ENCODE measurements at places on chromosomes 6 and 20.

DNA sequence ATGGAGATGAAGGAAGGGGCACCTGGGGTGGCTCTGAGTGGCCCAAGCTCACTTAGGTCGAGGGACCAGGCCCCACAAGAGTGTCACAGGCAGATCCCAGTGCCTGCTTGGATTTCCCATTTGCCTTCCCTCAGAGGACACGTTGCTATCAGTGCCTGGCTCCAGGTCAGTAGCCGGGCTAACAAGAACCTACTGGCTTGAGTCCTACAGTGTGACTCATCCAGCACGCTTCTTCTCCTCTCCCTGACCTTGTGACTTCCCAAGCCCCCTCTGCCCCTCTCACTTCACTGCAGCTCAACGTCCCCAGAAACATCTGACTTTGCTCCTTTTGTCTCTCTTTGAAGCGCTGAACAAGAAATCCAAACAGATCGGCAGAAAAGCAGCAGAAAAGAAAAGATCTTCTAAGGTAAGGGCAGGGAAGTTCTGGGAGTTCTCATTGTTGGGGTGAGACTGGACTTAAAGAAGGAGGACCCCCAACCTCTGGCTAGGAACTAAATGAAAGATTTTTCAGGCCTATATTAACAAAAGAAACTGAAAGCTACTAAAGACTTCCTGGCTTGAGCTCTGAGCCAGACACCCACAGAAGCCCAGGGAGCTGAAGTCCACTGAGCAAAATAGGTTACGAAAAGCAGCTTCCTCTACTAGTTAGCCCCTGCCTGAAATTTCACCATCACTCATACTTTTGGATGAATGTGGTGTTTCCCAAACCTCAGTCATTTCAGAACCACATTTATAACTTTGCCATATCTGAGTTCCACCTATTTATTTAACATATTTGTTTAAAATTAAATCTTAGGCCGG, 21.5 kb downstream of the ASIP start:
- peak; percentile 42 for ATAC-seq

DNA sequence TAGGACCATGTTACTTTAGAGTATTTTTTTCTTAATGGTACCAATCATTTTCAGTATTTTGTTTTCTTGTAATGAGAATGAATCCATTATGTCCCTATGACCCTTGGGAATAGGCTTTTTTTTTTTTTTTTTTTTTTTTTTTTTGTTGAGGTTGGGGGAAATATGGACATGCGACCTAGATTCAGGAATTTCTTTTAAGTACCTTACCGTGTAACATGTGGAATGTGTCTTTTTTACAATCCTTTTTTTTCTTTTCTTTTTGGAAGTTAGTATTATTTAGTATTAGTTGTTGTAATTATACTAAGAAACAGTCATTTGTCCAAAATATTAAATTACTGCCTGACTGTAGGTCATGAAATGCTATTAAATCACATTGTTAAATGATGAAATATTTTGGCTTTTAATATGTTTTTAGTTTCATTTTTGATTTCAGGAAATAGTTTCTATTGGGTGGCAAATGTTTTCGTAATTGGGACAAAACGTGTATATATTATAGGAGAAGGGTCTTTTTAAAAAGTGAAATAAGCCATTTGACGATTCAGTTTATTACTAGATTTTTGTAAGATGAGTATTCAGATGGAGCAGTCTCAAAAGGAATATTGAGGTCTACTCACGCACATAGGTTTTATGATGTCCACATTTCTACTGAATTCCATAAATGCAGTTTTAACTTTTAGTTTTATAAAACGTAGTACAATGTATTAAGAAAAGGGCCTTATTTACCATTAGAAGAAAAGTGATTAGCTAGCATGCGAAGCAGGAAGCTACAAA, 4.9 kb downstream of the ARID1B start:
- no peak for ATAC-seq

- no peak for ATAC-seq
These were observed 477.1 kb upstream of the EYS start for GRCh38 chr6:66184091-66184490.

DNA sequence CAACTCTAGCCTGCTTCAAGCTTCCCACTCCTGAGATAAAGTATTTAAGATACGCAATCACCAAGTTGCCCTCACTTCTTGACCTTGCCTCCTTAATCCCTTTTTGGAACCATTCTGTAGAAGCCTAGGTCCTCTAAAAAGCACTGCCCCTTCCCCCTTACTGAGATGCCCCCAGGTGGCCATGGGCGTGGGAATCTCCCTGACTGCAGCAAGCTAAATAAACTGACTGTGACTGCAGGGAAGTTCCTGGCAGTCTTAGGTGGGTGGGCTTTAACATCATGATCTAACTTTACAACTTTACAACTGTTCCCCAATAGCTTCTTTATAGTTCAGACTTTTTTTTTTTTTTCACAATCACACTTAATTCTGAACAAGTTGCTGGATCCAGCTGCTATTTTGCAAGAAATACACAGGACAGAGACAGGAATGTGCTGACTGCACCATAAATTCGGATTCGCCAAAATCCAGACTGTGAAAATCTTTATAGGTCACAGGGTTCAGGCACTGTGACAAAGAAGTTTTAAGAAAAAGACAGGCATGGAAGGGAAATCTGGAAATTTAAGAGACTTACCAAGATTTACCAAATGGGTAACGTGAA, 344.2 kb upstream of the SULF2 start:
- ATAC-seq, result no peak

DNA sequence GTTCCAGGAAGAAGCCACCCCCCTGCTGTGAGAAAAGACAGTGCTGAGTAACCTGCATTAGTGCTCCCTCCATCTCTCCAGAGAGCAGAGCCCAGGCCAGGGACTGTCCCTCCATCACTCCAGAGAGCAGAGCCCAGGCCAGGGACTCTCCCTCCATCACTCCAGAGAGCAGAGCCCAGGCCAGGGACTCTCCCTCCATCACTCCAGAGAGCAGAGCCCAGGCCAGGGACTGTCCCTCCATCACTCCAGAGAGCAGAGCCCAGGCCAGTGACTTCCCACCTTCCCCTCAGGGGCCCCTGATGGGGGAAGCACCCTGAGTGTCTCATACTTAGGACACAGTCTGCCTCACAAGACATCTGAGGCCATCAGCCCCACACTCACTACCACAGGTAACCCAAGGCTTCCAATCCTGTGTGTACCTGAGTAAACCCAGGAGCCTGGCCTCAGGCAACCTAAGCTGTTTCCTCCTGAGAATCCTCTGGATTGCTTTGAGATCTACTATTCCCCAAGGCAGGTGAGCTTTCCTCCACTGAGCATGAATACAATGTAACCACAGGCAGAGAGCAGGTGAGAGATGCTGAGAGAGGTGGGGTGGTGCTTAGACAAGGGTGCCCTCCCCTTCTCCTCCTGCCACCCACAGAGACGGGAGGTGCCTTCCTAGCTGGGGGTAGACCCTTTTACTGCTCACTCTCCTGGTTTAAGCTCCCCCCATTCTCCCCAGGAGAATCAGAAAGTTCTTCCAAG, 4.9 kb downstream of the TBXT start:
- ATAC-seq, result no peak

DNA sequence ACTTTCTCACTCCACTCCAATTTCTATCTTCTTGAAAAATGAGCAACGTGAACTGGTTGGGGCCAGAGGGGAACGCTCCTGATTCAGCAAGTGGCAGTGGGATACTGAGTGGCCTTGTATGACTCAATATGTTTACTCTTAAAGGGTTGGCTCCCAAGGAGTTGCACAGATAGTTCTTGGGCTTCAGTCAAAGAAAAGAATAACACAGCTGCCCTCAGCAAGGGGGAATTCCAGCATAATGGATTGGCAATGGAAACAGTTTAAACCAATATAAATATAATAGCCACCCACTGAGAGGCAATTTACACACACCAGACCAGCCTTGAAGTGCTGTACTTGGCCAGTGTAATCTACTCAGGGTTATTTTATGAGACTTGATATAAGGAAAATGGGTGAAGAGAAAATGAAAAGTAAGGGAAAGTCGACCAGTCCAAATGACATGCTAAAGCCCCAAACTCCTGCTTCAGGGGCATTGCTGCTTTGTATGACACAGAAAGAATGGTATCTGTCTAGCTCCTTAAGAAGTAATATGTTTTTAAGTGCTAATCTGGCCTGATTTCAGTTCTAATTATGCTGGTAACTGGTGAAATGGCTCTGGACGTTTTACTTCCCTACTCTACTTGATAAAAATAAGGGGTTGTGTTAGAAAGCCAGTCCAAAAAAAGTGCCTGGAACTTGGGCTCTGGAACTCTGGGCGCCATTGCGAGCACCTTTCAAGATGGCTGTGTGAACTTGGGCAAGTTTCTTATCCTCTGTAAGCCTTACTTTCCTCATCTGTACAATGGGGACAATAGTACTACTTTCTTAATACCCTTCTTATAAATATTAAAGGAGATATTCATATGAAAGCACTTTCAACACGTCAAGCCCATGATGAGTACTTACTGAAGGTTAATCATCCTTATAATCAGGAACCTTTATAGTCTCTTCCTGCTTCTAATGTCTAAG, 712.9 kb upstream of the MAP3K7 start:
- ATAC-seq, result no peak

DNA sequence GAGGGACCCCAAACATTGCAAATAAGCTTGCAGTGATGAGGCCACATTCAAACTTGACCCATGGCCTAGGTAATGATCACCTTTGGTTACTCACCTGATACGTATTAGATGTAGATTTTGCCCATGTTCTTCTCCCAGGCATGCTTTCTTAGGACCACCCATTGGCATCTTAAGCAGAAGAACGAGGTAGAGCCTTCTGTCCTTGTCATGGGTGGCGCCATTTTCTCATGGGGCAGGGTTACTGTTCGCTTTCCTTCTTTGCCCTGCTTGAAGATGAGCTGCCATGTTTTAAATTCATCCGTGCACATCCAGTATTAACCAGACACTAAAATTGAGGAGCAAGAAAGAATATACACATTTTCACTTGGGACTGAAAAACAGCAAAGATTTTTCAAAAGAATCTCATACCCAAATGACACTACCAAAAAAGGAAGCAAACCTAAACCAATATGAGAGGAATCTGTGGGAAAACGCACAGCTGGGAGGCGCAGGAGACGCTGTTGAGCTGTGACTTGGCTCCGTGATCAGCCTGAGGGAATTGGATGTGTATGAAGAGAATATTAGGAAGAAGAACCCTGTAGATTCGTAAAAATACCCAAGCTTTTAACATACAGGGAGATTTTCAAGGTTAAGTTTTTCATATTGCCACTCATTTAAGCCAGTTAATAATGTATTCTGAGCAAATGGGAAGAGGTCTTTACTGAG, 36.6 kb downstream of the GMPR start:
- ATAC-seq, result no peak

DNA sequence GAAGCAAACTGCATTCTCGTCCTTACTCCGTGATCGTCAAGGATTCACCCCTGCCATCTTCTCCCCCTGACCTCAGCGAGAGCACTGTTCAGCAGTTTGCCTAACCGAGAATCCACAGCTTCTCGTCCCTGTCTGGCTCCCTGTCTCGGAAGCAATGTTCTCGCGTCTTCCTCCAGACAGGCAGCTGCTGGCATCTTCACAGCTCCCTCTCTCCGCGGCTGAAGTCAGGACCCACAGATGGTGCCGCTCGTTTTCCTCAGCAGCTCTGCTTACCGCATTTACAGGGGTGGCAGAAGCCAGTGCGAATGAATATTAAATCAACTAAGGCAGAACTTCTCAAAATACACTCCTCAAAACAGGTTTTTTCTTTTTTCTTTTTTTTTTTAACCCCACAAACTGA, 18.9 kb upstream of the SLC22A2 start:
- no peak for ATAC-seq

GRCh38 chr6:64732888-64733287, 974.1 kb downstream of the EYS start:
- ATAC-seq, result no peak

DNA sequence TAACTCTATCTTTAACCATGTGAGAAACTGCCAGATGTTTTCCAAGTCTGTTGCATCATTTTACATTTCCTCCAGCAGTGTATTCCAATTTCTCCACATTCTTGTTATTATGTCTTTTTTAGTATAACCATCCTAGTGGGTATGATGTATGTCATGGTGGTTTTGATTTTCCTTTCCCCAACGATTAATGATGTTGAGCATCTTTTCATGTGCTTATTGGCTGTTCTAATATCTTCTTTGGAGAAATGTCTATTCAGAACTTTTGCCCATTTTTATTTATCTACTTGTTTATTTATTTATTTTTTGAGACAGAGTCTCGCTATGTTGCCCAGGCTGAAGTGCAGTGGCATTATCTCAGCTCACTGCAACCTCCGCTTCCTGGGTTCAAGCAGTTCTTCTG, 4.3 kb upstream of the C6orf62 start:
- ATAC-seq, result no peak

- ATAC-seq, result no peak
These were observed 56.1 kb downstream of the SYNJ2 start for GRCh38 chr6:158037771-158038170.

DNA sequence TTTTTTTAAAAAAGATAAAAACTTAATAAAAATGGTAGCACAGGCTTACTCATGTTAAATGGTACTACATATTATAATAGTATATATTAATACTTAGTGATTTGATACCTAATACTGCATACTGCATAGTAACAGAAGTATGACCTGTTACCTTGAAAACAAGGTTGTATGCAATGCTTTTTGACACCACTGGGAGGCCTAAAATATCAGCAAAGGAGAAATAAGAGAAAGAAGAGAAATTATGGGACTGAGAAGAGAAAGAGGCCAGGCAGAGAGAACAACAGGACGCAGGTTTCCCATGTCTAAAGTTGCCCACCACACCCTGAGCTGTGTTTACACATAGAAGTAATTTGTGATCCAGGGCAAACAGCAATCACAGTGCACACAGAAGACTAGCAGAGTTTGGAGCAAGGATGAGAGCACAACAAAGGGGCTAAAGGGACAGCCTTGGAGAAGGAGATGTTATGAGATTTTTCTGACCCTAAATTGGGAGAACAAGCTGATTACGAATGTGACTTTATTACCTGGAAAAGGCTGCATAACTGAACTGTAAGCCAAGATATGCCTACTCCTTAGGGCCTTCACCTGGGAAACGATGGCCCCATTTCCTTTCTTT, 73.2 kb downstream of the ROS1 start:
- no peak for ATAC-seq

GRCh38 chr20:62475772-62476055, at the start of gene GATA5:
GATA5 (minus strand) TSS chr20:62475995; CDS start chr20:62475521, 474 bp downstream.
- ATAC-seq, result no peak

DNA sequence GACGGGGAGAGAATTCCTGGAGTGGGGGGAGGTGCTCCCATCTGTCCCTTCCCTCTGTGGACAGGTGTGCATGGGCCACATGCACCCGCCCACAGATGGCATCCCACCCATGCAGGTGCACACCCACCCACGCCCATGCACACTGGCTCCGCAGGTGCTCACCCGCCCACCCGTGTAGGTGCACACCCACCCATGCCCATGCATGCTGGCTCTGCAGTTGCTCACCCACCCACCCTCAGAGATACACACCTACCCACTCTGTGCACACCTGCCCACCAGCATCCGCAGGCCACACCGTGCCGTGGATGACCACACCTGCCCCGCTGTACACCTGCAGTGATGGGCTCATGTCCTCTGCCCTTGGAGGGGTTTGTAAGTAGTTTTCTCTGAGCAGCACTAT, 132.0 kb downstream of the PHACTR3 start:
- ATAC-seq, result no peak

Data from esophagus mucosa (tissue), 1 donor.